ENCODE measurements at places on chromosomes 7 and 10.

GRCh38 chr7:149686011-149686410 lies 87.4 kb downstream of the ZNF467 start:
- DNase-seq, result no peak

DNA sequence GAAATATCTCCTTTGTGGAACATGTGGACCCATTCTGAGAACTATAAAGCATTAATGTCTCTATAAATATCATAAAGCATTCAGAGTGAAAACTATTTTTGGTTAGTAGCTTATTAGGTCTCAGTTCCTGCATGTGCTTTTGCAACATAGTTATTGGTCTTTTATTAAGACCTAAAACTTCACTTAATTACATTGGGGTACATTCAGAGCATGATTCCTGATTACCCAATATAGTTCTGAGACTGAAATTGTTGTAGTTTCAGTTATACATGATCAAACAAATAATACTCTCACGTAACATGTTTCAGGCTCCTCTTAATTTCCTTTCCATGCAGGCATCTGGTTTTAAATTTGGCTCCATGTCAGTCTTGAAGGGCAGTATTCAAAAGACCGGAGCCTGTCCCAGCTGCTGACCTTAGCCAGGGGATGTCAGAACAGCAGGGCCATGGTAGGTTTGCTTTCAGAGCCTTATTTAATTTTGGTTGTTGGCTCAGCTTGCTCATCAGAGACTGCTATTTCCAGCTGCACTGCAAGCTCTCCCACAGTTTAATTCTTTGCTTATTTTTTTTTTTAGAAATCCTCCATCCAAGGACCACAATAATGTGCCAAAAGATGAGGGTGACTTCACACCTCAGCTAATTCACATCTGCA lies 447.8 kb upstream of the FZD8 start:
- DNase-seq, result no peak

- peak; percentile 91 for DNase-seq
Observed at GRCh38 chr7:128904381-128905197, 5.9 kb downstream of the KCP start.

DNA sequence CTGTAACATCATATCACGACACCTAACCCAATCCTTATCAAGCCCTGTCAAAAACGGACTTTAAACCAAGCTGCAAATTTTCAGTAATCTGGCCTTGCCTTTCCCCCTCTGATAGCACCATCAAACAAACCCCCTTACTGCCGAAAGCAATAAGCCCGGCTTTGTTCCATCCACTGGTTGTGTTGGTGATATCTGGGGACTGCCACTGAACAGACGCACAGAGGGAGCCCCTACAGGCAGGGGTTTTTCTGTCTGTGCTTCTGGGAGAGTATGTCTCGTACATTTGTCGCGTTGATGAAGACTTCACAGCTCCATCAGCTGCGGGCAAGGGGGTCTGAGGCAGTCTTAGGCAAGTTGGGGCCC lies 550 bp upstream of the PLAU start:
- DNase-seq, result no peak

DNA sequence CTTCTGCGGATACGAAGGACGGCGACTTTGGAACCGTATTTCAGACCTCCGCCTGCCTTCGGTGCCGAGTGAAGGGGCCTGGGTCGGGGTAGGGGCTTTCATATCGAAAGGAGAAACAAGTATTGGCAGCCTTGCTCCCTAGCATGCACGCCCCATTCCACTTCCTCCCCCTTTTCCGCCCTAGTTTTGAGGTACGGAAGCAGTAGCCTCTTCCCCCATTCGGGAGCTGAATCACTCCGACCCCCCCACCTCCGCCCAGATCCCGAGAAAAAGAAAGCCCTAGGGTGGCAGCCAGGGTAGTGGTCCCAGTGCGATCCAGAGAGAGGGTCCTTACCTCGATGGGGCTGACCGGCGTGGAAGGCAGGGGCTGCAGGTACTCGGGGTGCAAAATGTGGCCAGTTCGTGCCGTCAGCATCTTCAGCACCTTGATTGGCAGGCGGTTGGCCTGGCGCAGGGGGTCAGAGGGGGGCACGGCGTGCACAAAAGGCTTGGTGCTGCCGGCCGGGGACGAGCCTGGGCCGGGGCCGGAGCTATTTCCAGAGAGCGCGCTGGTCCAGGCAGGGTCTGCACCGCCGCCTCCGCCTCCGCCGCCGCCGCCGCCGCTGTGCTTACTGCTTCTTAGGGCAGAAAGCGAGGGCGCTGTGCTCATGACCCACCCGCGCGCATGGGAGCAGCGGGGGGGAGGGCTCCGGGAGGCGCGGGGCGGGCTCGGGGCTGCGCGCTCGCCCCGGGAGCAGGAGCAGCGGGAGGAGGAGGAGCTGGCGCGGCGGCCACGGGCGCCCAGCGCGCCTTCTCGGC lies 594 bp downstream of the ZNF503 start:
- no peak for DNase-seq

- DNase-seq, result no peak
Observed at GRCh38 chr7:128171-129080, 63.9 kb upstream of the FAM20C start.

GRCh38 chr7:123715198-123715597 lies 33.6 kb downstream of the WASL start:
- DNase-seq, result no peak

DNA sequence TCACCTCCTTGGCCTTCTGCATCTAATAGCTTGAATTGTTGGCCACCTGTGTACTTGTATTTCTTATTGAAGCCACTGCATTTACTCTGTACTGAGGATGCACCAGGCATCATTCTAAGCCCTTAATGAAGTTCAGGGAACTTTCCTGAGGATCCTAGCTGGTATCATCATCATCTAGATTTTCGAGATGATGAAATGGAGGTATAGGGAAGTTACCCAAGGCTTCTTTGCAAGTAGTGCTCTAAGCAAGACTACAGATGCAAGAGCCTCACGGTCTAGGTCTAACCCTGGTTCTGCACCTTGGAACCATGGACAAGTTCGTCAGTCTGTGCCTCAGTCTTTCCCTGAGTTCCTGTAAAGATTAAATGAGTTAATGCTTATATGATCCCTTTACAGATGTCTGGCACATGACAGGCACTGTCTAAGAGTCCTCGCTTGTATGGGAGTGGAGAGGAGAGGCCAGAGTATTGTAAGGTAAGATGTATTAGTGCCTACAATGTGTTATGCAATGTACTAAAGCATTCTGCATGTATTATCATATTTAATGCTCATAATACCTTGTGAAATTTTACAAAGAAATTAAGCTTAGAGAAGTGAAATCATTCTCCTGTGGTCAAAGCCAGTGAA lies 145.1 kb downstream of the KCNMA1 start:
- no peak for DNase-seq

GRCh38 chr10:34816085-34816496 lies 995 bp upstream of the PARD3 start:
- DNase-seq, result no peak

- DNase-seq, result no peak
Observed at GRCh38 chr10:63470928-63471327, 5.2 kb upstream of the JMJD1C start.

- no peak for DNase-seq
Observed at GRCh38 chr7:111975346-111975745, 230.9 kb downstream of the DOCK4 start.

DNA sequence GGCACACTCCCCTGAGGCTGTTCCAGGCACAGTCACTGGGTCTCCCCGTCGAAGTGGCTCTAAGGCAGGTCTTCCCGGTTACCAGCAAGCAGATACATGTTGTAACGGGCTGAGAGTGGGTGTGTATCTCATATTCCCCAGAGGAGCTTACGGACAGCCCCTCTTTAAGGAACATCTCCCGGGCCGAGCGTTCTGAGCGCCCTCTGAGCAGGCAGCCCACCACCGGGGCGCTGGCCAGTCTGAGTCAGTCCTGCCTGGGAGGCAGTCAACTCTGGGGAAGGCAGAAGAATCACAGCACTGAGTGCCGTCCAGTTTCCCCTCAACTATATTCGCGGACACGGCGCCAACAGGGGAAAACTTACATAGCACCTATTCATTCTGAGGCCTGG lies 117.4 kb downstream of the LHPP start:
- no peak for DNase-seq

GRCh38 chr7:90625562-90625961 lies 29.4 kb downstream of the CDK14 start:
- no peak for DNase-seq

- DNase-seq, result no peak
Observed at GRCh38 chr7:77258014-77258413, 58.4 kb upstream of the FGL2 start.

- no peak for DNase-seq
Observed at GRCh38 chr7:156026603-156027002, 214.3 kb upstream of the SHH start.

DNA sequence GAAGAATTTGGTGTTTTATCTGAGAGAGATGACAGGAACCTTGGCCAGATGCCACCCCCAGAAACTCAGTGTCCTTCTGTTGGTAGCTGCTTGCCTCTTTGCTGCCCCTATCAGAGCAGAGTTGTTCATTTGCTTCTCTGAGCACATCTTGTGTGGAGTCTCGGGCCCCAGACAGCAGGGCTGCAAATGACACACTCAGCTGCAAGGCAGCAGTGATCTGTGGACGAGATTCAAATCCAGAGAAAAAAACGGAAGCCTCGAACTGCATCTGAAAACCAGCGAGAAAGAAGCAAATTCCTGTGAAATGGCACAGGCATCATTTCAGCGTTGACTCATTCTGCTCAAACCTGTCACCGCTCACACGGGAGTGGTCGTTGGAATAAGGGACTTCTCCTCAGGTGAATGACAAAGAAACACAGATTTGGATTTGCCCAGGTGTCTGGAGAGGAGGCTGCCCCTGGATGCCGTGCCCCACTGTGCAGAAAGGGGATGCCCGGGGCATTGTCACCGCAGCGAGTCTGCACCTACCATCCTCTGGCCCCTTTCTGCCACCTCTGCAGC lies 144.7 kb downstream of the PFKFB3 start:
- DNase-seq, result peak; percentile 78

- DNase-seq, result no peak
Observed at GRCh38 chr7:51129527-51130472, 186.8 kb downstream of the COBL start.

DNA sequence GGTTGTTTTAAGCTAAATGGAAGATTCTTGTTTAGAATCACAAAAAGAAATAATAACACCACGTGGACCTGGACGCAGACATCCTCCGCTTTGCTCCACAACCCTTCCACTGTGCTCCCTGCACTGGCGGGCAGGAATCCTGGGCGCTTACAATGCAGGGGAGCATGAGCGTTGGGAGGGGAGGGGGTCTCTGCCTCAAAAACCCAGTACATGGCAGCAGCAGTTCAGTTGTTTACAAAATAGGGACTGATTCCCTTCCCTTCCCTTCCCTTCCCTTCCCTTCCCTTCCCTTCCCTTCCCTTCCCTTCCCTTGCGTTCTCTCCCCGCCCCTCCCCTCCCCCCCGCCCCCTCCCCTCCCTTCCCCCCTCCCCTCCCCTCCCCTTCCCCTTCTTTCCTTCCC lies 169.6 kb upstream of the ITGB1 start:
- DNase-seq, result no peak

DNA sequence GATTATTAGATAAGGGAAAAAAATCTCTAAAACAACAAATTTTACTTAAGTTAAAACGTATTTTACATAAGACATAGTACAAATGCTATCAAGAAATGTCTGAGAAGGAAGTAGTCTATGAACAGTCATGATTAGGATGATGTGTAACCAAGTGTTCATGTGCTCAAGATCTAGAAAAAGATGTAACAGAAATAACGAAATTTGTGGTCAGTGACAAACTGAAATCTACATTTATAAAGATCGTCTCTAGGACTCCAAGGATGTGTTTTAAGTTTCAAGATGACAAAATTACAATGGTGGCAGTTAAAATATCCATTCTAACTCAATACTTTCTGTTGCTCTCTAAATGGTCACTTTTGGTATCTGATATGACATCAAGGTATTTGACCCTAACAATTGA lies 17.2 kb downstream of the PPP3CB start:
- DNase-seq, result no peak

- DNase-seq, result no peak
Observed at GRCh38 chr10:48193556-48193955, 80.9 kb downstream of the FRMPD2 start.

GRCh38 chr7:104961821-104962220 lies 52.2 kb upstream of the KMT2E start:
- no peak for DNase-seq

GRCh38 chr7:66419210-66419609 lies 209.5 kb upstream of the KCTD7 start:
- DNase-seq, result no peak

DNA sequence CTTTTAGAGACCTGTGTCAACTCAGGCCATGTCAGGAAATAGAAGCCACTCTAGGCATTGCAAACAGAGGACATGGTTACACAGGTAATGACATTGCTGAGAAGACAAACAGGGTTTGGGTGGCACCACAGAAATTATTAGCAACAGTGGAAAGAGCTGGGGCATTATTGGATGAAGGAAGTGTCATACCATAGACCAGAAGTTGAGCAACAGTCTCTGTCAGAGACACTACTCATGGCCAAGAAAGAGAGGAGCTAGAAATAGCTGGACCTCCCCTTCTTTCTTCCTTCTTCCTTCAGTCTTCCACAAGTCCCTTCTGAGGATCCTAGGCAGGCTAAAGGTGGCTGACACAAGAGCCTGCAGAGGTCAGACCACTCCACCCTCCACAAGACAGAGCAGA lies 4.2 kb upstream of the LIPA start:
- no peak for DNase-seq

DNA sequence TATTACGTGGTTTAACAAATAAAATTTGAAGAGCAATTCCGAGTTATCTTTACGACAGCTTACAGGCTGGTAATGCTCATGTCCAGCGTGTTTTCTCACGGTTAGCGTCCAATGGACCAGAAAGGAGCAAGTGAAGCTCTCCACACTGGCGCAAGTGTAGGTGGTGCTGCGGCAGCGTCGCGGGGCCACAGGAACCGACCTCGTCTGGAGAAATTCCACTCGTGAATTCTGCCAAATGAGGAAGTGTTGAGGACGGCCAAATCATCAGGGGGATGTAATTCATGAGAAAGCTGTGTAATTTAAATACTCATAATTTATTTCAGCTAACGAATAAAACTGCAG lies 350 bp upstream of the ZNF37A start:
- no peak for DNase-seq

- DNase-seq, result peak; percentile 57
Observed at GRCh38 chr10:89327803-89328441, at the start of gene IFIT3. Gene IFIT3 (plus strand): TSS chr10:89327997. CDS start chr10:89328074, 77 bp downstream.

GRCh38 chr10:95508730-95509129 lies 52.4 kb downstream of the SORBS1 start:
- no peak for DNase-seq

- DNase-seq, result no peak
Observed at GRCh38 chr7:14858410-14858809, 44.1 kb downstream of the DGKB start.
